Right ventricle myocardium superior (tissue), 1 donor: ENCODE measurements at places on chromosomes 5 and 9. TPM values are rescaled to one million over a fixed set of nuclear protein-coding genes. Genes with fewer than 3 reads are reported as not detected.

The P4HA2 gene
- 77.2 TPM for total RNA-seq

The MYOT gene
- 11.7 TPM for total RNA-seq

The SOWAHA gene
- 0.13 TPM for total RNA-seq

The TTC23L gene
- not detected for total RNA-seq

The TAF11L10 gene
- total RNA-seq = not detected

The LRRC19 gene
- total RNA-seq = not detected

The MYORG gene
- total RNA-seq = 8.1 TPM
